NCI-H510A (cell line): ENCODE measurements at places on chromosomes 12 and 14.

- peak; percentile 55 for DNase-seq
These were observed 78.1 kb downstream of the C14orf132 start for GRCh38 chr14:96117101-96117897.

GRCh38 chr14:95545515-95546168 lies 10.8 kb downstream of the GLRX5 start:
- no peak for DNase-seq

DNA sequence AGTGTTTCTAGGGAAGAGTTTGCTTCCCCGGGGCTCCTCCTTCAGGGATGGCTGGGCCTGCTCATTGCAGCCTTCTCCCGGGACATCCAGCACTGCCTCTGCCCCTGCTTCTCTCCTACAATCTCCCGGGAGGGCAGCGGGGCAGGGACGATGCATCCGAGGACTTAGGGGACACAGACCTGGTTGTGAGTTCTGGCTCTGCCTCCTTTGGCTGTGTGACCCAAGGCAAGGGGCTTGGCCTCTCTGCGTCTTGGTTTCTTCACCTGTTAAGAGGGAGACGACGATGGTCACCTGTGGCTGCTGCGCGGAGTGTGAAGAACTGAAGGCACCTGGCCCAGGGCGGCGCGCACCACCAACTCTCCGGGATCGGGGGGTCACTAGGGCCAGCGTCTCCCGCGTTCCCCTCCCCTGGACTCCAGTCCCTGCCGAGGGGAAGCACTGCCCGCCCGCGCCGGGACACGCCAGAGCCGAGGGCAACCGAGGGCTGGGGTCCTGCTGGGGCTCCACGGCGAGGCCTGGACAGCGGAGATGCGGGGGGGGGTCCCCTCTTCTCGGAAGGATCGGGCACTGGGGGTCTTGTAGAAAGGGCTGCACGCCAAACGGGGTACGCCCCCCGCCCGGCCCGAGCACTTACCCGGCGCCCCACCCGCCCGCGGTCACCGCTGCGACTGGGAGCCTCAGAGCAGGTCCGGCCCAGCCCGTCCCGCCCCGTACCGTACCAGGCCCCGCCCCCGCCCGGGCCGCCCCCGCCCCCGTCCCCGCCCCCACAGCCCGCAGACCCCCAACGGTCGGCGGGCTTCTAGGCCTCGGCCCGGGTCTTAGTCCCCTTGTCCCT lies at the start of gene HVCN1:
TSS of gene HVCN1 (minus strand) at position 670 of the 835 bp plus-strand sequence. CDS start 5,870 bp downstream, outside the sequence.
- no peak for DNase-seq

DNA sequence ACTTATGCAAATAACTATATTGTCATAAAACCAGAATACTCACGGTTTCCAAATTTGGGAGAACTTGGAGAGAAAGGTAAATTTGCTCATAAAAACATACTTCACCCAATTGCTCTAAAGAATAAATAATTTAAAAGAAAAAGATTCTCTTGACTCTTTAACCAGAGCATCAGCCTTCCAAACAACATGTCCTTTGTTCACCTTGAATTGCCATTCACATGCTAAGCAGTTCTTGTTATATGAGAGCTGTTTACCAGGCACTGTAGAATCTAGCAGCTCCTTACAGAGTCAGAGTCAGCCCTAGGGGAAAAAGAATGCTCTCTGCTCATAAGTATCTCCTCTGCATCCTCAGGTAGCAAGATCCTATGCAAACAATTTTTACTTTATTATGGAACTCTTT lies 10.2 kb downstream of the SLCO1A2 start:
- no peak for DNase-seq

GRCh38 chr12:73106896-73107295 lies 834.7 kb downstream of the TRHDE start:
- no peak for DNase-seq

DNA sequence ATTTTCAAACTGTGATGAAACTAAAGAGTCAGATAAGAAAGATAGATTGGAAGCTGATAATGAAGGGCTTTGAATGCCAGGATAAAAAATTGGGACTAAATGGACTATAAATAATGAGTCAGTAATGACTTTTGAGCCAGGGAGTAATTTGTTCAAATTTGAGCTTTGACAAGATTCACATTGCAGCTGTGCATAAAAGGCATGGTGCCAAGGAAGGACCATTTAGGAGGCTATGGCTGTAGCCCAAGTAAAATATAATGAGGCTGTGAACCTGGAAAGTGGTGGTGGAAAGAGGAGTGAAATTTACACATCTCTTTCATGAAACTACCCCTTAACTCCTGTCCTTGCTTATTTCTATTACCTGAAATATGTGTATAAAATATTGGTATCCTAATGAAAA lies 218.5 kb downstream of the SLC6A15 start:
- no peak for DNase-seq

GRCh38 chr12:79998554-79998953 lies 63.7 kb upstream of the PPP1R12A start:
- DNase-seq: no peak

- no peak for DNase-seq
These were observed 27.9 kb downstream of the WNT5B start for GRCh38 chr12:1656902-1657301.

DNA sequence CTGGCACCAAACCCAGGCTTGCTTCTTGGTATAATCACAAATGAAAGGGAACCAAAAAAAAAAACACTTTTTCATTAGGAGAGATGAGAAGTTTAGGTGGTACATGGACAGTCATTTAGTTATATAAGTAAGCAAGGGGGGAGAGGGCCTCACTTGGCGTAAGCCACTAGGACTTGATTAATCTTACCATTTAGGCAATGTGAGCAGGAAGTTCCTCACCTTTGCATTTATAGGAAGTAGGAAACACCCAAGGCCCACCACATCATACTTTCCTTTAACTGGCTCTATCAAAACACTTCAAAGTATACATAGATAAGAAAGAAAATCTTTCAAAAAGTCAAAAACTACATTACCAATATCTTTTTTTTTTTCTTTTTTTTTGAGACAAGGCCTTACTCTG lies 6.7 kb upstream of the RPS6KA5 start:
- DNase-seq: no peak

DNA sequence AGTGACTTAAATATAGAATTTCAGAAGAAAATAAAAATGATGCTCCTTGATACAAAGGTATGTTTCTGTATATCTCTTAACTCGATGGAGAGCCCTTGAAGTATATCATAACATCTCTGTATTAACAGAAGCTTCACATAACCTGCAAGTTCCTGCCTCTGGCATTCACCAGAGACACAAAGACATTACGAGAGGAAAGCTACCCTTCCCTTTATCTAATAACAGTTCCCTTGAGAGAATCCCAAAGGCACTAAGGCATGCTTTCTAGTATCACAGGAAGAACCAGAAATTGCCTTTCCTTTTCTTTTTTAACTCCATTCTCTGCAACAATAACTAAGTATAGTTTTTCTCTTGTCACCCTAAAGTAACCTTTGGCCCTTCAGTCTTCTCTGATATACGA lies 164.5 kb downstream of the MGAT4C start:
- no peak for DNase-seq

GRCh38 chr12:3700861-3701260 lies 52.0 kb downstream of the CRACR2A start:
- DNase-seq: no peak

DNA sequence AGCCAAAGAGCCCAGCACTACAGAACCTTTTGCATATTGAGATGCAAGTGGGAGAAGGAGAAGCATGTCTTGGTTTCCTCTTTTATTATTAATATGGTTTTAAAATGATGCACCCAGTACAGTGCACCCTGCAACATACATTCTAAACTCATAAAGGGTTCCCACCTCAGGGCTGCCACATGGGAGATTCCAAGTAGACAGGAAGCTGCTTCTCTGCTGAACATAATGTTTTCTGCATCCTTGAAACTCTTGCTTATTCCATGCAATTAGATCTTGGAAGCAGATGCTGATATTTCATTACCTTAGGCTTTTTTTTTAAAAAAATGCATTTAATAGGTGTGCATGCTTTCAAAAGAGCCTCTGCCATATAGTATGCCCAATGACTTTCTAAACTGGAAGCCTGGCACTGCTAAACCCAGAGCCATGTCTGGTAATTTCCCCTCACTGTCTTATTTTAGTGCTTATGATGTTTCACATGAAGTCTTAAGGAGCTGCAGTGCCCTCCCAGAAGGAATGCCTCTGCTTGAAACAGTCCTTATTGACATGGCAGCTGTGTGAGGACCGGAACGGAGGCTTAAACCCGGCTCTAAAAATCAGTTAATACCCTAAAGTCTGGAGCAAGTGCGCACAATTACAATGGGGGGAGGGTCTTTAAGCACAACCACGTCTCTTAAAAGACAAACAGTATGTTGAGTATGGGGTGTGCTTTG lies 2.0 kb upstream of the SIX1 start:
- no peak for DNase-seq

GRCh38 chr12:51721282-51721940 lies 127.1 kb downstream of the FIGNL2 start:
- DNase-seq: no peak

DNA sequence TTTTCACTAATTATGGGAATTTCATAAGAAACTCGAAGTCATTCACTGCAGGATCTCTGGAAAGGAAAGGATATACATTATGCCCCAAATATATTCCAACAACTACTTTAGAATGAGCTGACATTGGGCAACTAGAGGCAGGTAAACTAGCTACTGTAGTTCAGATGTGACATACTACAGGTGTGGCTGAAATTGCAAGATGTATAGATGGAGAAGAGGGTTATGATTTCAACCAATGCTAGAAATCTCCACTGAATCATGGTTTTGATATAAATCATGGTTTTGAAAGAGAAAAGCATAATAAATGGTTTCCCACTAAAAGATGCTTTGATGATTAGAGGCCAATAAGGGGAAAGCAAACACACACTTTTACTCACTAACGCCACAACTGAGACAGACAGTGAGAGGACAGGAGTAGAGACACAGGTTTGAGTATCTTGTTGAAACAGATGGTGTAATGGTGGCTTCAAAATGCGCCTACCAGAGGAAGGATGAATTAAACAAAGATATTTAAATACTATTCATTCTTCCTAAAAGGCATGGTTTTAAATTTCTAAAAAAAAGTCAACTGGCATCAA lies 296.1 kb upstream of the DIO2 start:
- DNase-seq: no peak

GRCh38 chr14:49549881-49550280 lies 36.3 kb downstream of the RPS29 start:
- no peak for DNase-seq

GRCh38 chr14:39665075-39665475 lies 232.8 kb upstream of the FBXO33 start:
- DNase-seq: no peak

DNA sequence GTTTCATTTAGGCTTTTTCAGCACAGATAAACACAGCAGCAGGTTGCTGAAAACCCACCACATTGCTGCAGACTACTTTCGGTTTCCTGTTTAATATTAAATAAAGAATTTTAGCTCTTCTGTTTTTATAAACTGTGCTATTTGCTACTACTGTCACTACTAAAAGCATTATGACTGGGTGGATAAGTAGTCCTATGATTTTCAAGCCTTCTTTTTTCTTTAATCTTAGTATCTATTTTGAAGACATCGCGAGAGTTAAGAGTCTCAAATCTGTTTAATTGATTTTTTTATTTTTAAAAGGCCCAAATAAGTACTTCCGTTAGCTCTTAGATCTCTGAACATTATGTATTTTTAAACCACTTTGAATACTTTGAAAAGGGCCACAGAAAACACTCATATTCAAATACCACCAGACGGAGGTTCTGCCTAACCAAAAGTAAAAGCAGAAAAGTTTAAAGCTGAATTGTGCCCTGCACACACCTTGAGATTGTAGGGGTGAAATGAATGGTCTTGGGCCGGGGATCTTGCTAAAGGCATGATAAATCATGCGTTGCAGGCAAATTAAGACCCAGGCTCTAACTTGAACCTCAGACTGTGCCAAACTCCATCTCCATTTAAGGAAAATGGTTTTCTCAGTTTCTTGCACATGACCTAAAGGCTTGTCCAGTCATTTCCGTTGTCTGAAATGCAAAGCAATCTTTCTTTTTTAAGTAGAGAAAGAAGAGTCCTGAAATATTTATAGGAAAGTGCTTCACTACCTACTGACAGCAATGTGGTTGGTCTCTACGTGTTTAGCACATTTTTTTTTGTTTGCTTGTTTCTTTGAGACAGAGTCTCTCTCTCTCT lies 13.6 kb upstream of the FOXN3 start:
- DNase-seq: no peak

DNA sequence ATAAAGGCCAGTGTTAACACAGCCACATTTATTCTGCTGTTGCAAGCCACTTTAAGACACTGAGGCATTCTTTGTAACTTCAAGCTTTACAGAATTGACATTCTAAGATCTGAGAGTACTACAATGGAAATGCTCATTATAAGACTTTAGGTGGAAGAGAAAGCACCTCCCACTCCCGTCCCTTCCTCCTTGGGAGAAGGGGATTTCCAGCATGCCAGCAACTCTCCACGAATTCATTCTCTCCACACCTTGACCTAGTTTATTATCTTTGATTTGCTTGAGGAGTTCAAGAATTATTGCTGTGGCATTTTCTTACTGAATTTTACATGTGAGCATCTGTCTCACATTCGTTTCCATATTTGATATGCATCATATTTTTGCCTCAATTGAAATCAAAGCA lies 644.4 kb upstream of the MIS18BP1 start:
- DNase-seq: no peak

GRCh38 chr12:54415221-54415929 lies 3.7 kb downstream of the ITGA5 start:
- DNase-seq: no peak

DNA sequence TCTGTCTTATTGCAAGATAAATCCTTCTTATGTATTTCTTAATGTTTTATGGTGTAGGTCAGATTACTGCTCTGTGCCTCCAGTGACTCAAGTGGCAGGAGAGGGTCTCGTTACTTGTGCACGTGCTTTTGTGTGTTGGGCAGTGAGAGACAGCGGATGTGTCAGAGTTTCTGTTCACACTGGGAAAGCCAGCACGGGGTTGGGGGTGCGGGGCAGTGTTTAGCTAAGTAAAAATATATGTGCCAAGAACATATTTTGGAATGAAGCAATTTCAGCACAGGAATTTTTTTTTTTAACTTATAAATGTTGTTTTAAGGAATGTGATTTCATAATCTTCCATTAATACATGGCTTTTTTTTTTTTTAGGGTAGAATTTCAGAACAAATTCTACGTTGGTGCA lies 4.5 kb upstream of the DNAH10 start:
- DNase-seq: no peak

GRCh38 chr14:33062881-33063280 lies 124.2 kb downstream of the NPAS3 start:
- DNase-seq: no peak

GRCh38 chr14:99812892-99813291 lies 19.7 kb downstream of the EML1 start:
- no peak for DNase-seq

DNA sequence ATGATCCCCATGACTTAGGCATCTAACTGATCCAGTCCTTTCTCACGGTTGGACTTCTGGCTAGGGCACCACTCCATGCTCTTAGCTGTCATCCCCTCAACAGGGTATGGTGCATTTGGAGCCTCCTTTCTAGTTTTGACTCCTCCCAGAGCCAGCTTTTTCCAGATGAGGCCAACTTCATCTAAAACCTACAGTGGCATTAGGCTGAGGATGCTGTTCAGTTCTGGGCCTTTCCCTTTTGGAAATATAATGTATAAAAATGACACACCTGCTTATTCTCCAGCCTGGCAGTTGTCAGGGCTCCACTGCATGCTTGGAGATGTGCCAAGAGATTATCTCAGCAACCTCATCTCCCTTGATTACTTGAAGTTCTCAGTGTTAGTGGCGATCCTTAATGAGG lies 239.7 kb downstream of the EMP1 start:
- no peak for DNase-seq
